Cardiac fibroblast (primary cell): ENCODE measurements at places on chromosomes 1 and 21.

- no peak for DNase-seq
These were observed 543.2 kb upstream of the CAMK1G start for GRCh38 chr1:209040351-209040750.

- no peak for DNase-seq
These were observed 370.0 kb downstream of the HHAT start for GRCh38 chr1:210698661-210699060.

DNA sequence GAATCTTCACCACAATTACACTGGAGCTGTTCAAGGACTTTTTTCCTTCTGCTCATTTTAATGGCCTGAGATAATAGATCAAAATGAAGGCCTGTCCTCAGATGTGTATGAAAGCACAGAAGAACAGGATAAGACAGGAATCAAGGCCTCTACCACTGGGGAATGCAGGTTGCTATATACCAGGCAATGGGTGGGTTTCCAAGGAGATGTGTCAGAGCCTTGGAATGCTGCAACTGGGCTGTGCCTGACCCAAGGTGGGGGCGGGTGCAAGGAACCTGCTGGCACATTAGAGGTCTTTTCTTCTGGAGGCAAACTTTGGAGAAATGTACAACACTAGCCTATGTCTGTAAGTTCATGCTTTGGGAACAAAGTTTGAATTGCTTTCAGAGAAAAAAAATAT, 21.7 kb upstream of the LAMC2 start:
- DNase-seq: peak; percentile 64

DNA sequence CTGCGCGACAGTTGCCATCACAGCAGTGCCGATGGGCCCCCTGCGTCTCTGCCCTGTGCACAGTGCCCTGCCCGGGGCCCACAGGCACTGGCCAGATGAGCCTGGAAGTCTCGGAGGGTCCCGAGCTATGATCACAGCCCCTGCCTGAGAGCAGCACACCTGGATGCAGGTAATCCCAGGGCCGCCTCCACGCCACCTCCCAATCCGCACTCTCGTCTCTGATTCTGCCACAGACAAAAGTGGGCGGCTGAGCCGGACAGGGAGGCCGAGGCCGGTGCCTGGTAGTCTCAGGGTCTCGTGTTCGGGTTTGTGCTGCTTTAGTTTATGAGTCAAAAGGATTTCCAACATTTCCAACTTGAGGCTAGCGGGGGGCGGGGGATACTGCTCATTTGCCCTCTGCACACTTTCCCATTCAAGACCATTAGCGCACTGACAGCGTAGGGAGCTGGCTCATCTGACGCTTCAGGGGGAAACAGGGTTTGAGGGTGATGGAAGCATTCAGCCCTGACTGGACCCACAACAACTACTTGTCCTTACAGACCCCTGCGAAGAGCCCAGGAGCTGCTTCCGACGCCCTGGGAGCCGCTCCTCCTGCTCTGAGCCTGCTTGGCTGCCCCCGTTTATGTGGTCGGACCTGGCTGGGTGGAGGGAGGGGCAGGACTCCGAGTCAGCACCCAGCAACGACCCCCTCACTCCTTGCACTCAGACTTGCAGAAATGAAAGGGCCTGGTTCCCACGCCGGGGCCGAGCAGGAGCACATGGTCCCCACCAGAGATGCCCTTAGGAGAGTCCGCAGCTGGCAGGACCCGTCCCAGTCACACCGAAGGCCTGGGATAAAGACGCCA, 1.8 kb upstream of the TTC34 start:
- no peak for DNase-seq

- DNase-seq: no peak
These were observed 133.0 kb downstream of the GPR52 start for GRCh38 chr1:174580801-174581200.

- peak; percentile 66 for DNase-seq
These were observed 2.8 kb upstream of the HAPLN2 start for GRCh38 chr1:156616463-156616862.

GRCh38 chr1:203609979-203610493, 16.6 kb upstream of the ATP2B4 start:
- DNase-seq: no peak

DNA sequence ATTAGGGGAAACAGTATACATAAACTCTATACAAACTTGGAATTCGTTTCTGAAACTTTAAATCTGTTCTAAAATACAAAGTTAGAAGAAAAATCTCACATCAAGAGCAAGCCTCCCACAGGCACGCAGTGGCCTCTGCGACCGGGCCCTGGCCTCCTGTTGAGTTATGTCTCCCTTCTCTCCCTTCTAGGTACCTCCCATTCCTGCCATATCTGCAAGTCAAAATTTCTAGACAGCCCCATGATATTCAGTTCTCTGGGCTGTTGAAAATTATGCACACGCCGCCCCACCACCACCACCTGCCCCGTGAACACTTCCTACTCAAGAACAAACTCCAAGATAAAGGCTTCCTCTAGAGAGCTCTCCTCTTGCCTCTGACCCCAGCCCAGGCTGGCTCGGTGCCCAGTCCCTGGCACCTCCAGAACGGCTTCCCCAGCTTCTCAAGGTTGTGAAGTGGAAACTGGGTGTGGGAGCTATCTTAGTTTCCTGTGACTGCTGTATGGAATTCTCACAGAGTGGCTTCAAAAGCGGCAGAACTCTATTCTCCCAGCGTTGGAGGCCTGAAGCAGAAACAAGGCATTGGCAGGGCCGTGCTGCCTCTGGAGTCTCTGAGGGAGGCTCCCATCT, 37.7 kb upstream of the LRP8 start:
- no peak for DNase-seq

GRCh38 chr1:178970184-178970583, 55.5 kb upstream of the FAM20B start:
- DNase-seq: no peak

DNA sequence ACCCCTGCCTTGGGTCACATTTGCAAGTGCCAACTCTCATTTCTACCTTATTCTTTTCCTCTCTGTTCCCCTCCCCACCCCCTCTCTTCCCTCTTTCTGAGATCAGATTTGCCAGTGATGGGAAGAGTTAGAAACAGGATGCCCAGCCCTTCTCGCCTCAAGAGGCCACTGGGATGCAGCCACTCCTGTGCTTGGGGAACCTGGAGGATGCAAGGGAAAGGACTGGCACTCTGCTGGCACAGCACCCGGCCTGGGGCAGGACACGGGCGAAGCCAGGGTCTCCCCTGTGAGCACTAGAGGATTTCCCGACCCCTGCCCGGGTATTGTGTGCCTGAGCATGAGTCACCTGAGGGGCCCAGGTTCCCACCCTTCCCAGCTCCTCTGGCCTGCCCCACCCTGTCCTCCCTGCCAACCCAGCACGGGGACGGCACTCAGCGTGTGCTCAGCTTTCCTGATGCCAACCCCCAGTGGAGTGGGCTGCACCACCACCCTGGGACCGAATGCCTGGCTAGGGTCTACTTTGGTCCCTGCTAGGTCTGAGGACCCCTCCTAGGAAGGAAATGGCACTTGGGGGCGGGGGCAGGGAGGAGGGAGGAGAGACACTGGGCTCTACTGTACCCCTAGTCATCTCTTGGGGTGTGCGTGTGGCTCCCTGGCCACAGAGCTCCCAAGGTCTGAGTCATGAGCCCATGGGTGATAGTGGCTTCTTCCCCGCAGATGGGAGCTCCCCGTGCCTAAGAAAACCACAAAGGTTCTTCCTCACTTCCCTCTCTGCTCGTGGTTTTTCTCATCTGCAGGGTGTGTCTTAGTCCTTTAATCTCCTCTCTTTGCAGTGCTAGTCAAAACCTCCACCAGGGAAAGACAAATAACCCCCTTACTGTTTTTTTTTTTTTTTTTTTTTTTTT, 12.4 kb downstream of the LMNA start:
- peak; percentile 80 for DNase-seq

DNA sequence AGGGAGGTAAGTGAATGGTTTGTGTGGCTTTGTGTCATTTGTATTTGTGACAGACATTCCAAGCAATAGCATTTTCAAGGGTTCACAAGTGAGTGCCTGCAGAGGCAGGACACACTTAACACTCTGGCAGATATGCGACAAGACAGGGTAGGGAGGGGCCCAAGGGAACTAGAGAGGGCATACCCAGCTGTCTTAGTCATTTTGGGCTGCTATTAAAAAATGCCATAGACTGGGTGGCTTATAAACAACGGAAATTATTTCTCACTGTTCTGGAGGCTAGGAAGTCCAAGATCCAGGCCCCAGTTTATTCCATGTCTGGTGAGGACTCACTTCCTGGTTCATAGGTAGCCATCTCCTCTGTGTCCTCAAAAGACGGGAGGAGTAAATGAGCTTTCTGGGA, 137.4 kb downstream of the FGGY start:
- peak; percentile 32 for DNase-seq

DNA sequence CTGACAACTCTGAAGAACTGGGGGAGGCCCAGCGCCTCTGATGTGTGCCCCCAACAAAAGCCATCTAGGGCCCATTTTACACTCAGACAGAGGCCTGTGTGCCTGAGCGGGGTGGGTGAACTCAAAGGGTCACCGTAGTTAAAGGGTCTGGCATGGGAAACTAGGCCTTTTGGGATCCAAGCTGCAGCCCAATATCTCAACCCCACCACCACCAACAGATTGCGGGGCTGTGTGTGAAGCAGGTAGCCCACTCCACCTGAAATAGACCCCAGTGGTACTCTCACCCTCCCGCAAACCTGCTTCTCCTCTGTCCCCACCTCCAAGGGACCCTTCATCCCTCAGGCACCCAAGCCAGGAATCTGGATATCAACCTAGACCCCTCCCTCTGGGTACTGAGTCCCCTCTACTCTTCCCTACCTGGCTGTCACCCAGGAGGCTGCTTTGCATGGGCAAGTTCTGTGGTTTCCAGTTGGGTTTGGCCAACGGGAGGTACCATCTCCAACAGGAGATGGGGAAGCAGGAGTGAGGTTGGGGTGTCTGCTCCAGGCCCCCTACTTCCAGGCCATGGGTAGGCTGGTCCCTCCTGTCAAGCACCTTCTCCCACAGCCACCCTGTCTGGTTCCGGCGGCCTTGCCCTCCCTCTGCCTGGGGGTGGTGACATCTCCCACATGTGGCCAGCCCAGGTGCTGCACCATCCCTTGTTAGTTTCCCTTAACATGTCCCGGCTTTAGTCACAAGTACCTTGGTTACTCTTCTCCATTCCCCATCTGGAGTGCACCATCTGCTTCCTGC, 35.2 kb upstream of the LRP8 start:
- no peak for DNase-seq

GRCh38 chr1:13651279-13651678, 48.7 kb upstream of the PRDM2 start:
- DNase-seq: peak; percentile 86

GRCh38 chr1:56396581-56396980, 182.8 kb downstream of the PLPP3 start:
- DNase-seq: no peak

- no peak for DNase-seq
These were observed 9.5 kb downstream of the EPHA8 start for GRCh38 chr1:22572818-22573217.

DNA sequence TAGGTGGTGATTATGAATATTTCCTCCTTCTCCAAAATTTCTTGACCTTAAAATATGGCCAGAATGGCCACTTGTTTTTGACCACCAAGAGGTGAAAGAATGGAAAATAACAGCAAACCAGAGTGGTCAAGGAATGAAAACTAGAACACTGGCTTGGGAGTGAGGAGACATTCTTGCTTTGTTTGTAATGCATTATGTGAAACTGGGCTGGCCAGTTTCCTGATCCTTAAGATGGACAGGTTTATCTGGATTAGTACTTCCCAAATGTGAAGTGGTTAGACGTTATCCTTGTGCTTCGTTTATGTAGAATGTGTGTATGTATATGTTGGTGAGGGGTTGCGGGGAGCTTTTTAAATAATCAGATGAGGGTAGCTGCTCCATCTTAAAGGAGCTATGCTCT, 12.8 kb downstream of the PLA2G4A start:
- peak; percentile 26 for DNase-seq

- DNase-seq: no peak
These were observed 477.2 kb downstream of the BRINP3 start for GRCh38 chr1:190000365-190000872.

- no peak for DNase-seq
These were observed 106.2 kb downstream of the PLPPR4 start for GRCh38 chr1:99370476-99370875.

DNA sequence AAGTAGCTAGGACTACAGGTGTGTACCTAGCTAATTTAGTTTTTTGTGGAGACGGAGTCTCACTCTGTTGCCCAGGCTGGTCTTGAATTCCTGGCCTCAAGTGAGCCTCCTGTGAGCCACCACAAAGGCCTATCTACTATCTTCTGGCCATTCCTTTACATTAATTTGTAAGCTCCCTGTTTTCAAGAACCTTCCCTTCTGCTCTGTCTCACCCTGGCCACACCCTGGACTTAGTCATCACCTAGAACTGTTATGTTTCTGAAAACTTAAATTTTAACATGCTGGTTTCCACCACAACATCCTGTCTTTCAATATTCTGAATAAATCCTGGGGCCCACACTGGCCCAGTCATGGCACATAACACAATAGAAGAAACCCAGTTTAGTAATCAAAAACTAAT, 4.9 kb upstream of the B4GALT3 start:
- peak; percentile 85 for DNase-seq

- no peak for DNase-seq
These were observed at the start of gene GBP7 for GRCh38 chr1:89175601-89176256. Gene GBP7, minus strand, starts transcription at chr1:89176003. Its CDS starts 4,068 bp downstream, at chr1:89171935.

GRCh38 chr1:239814306-239814881, 277.3 kb upstream of the FMN2 start:
- peak; percentile 25 for DNase-seq

GRCh38 chr1:175095069-175095468, 27.4 kb downstream of the TNN start:
- no peak for DNase-seq

GRCh38 chr1:214447557-214447871, 103.9 kb downstream of the PTPN14 start:
- DNase-seq: peak; percentile 47

GRCh38 chr1:218459878-218460711, 115.0 kb downstream of the TGFB2 start:
- peak; percentile 91 for DNase-seq

- no peak for DNase-seq
These were observed 5.7 kb downstream of the CATSPERE start for GRCh38 chr1:244466724-244467123.

DNA sequence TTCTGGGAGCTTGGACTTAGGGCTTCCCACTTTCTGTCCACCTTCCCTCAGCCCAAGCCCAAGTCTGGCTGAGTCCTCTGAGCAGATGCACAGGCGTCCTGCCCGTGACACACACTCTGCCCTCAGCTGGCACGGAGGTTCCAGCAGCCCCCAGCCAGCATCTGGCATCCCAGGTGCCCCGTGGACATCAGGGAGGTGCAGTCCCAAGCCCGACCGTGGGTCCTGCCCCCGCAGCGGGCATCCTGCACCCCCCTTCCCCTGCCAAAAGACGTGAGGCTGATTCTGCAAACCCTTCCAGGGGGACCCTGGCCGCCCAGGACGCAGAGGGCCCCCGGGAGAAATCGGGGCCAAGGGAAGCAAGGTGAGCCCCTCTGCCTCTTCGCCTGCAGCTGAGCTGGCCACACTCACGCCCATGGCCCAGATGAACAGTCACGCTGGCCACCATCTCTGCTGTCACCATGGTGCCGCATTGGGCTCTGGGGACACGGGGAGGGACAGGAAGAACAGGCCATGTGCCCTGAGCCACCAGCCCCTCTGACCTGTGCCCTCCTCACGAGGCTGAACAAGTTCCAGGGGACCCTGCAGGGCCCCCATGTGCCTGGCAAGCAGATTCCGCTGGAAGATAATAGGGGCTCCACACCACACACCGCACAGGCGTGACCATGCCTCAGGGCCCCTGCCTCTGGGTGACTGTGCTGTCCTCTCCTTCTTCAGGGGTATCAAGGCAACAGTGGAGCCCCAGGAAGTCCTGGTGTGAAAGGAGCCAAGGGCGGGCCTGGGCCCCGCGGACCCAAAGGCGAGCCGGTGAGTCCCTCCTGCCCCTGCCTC, 20.6 kb downstream of the COL6A2 start:
- DNase-seq: no peak

- no peak for DNase-seq
These were observed 187.1 kb downstream of the GRIK3 start for GRCh38 chr1:36847186-36847585.
